Activated naive CD8-positive, alpha-beta T cell treated with anti-CD3 and anti-CD28 coated beads for 36 hours (primary cell): ENCODE measurements at places on chromosomes 7 and 10.

DNA sequence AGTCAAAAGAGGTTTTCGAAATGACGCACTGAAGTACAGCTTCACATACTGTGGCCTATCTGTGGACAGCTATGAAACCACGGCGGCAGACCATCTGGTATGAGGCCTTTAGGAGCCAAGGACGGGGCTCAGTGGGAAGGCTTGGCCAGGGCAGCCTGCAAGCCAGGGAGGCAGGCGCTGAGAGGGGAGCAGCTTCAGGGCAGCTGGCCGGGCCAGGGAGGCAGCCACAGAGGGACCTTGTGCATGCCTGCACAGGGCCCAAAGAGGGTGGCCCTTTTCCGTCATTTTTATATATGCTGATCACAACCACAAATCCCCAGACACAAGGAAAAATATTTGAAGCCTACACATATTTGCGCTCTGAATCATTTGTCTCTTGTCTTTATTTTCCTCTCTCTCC lies 13.5 kb downstream of the CALD1 start:
- no peak overlapping the region for H3K27ac ChIP-seq
- H3K4me1 ChIP-seq = no peaks in the 10 kb centered on the region
- H3K27me3 ChIP-seq = no peaks in the 10 kb centered on the region
- no peak overlapping the region for H3K4me3 ChIP-seq

DNA sequence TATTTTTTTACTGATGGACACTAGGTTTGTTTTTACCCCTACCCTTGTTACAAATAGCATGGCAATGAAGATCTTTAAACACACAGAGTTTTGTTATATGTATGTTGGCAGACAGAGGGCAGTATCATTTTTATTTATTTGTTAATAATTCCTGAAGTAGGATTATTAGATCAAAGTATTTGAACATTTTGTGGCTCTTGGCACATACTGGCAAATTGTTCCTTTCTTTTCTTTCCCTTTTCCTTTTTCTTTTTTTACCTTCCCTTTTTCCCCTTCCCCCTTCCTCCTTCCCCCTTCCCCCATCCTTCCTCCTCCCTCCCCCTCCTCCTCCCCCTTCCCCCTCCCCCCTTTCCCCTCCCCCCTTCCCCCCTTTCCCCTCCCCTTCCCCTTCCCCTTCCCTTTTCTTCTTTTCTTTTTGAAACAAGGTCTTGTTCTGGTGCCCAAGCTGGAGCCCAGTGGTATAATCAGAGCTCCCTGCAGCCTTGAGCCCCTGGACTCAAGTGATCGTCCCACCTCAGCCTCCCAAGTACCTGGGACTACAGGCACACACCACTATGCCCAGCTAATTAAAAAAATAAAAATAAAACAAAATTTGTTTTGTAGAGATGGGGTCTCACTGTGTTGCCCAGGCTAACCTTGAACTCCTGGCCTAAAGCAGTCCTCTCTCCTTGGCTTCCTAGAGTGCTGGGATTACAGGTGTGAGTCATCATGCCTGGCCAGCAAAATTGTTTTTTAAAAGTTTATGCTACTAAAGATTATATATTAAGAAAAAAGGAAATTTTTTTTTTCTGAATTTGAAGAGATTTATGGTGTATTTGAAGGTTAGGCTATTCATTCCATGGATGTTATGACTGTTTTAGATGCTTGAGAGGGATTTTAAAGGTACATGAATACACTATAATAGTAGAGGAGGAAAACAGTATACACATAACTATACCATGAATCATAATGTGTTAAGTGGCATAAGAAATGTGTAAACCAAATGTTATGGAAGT lies 39.3 kb downstream of the SEPTIN7 start:
- no peak overlapping the region for H3K27ac ChIP-seq
- H3K27me3 ChIP-seq = no peaks in the 10 kb centered on the region
- H3K36me3 ChIP-seq = peaks cover 30% of the 10 kb centered on the region
- peaks cover 29% of the 10 kb centered on the region for H3K4me1 ChIP-seq

DNA sequence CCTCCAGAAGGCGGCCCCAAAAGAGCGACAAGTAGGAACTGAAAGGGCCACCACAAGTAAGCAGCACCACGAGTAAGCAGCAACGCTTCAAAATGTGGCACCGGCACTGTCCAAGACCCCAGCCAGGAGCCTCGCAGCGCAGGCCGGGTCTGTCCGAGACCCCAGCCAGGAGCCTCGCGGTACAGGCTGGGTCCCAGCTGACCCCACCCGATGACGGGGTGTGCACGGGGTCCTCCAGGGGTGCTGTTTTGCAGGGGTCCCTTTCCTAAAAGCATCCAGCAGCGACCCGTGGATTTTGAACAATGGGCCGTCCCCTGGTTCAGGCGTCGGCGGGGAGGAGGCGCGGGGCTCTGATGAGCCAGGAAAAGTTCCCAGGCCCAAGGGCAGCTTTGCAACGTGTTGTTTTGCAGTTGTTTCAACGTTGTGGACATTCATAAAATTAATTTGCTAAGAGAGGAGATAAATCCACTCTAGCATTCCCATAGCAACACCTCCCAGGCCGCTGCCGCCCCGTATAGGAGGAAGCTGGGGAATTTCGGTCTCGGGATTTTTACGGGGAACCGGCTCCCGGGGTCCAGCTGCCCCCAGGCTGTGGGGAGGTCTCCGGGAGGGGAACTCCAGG lies 51.6 kb upstream of the PDGFA start:
- H3K4me3 ChIP-seq = no peak overlapping the region
- H3K36me3 ChIP-seq = peaks cover 21% of the 10 kb centered on the region
- DNase-seq = no peak
- no peaks in the 10 kb centered on the region for H3K27me3 ChIP-seq
- no peak overlapping the region for H3K27ac ChIP-seq

DNA sequence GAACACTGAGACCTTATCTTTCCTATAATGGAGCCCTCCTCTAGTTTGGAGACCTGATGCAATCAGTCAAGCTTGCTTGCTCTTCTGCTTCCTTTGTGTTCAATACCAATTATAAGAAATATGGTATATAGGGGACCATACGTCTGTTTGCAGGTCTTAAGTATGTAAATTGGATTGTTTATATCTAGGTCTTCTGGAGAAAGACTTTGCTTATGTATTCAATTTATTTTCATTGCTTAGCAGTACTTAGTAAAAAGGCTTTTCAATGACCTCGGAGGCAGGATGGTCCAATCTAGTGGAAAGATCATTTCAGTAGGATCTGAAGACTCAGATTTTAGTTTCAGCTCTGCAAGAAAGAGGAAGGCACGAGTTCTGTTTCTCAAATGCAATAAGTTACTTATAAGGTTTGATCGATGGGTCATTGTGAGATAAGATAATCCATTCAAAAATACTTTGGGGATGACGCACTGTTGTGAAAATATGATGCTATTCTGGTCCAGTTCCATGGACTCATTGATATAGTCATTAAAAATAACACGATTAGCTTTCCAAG lies 571.6 kb downstream of the SH2D4B start:
- H3K27ac ChIP-seq = no peak overlapping the region
- no peaks in the 10 kb centered on the region for H3K4me1 ChIP-seq
- no peak for DNase-seq
- no peaks in the 10 kb centered on the region for H3K27me3 ChIP-seq
- H3K36me3 ChIP-seq = no peaks in the 10 kb centered on the region

GRCh38 chr7:46197785-46198540 lies 276.9 kb upstream of the IGFBP3 start:
- H3K36me3 ChIP-seq = no peaks in the 10 kb centered on the region
- no peaks in the 10 kb centered on the region for H3K27me3 ChIP-seq
- no peak for DNase-seq
- H3K4me1 ChIP-seq = no peaks in the 10 kb centered on the region
- H3K27ac ChIP-seq = no peak overlapping the region

- no peaks in the 10 kb centered on the region for H3K36me3 ChIP-seq
- H3K4me3 ChIP-seq = no peak overlapping the region
- H3K27ac ChIP-seq = no peak overlapping the region
- no peaks in the 10 kb centered on the region for H3K27me3 ChIP-seq
These were observed 21.5 kb downstream of the ZMIZ1 start for GRCh38 chr10:79090134-79090803.

DNA sequence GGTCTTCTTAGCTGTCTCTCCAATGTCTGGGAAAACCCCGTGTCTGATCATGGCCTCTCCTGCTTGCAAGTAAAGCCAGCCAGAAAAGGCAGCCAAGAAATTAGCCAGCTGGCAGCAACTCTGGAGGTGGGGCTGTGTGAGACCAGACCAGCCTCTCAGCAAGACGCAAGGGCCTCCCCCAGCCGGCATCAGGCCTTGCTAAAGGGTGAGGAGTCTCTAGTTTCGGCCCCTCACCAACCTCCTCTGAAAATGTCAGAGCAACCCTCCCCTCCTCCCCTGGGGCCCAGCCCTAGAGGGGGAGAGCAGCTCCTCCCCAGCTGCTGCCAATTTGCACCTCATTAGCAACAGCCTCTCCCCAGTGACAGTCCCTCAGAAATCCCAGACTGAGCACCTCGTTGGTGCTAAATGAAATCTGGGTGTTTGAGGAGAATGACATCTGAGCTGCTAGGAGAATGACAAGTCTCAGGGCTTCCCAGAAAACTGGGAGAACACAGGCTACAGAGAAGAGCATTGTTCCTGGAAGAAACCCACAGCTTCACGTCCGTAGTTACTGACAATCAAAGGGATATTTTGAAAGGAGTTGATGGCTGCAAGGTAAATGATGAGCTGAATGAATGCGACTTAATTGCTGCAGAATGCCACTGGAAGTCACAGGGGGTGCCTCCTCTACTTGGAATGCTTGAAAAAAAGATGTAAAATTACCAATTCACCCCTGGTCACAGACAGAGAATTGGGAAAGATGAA lies 25.9 kb downstream of the DGKI start:
- H3K27ac ChIP-seq = no peak overlapping the region
- H3K4me3 ChIP-seq = no peak overlapping the region
- no peaks in the 10 kb centered on the region for H3K4me1 ChIP-seq
- no peaks in the 10 kb centered on the region for H3K36me3 ChIP-seq
- DNase-seq = no peak

GRCh38 chr10:61974601-61975390 lies 73.3 kb downstream of the ARID5B start:
- no peak overlapping the region for H3K27ac ChIP-seq
- H3K36me3 ChIP-seq = peaks cover 52% of the 10 kb centered on the region
- no peaks in the 10 kb centered on the region for H3K27me3 ChIP-seq
- no peak for DNase-seq
- peaks cover 32% of the 10 kb centered on the region for H3K4me1 ChIP-seq

DNA sequence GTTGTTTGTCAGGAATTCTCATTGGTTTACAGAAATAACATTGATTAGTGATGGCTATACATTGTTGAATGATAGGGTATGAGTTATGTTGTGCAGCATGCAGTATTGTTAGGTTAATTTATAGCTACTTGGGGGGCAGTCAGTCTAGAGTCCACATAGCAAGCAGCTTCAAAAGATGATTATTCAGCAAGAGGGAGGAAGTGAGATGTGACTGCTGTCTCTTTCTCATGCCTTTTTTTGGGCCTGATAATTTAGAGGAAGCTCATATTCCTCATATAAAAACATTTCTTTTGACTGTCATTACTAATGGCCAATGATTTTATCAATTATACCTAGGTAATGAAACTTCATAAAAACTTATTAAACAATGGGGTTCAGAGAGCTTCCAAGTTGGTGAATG lies 3.4 kb upstream of the TBRG4 start:
- peaks cover 10% of the 10 kb centered on the region for H3K27me3 ChIP-seq
- H3K4me1 ChIP-seq = peaks cover 7% of the 10 kb centered on the region

DNA sequence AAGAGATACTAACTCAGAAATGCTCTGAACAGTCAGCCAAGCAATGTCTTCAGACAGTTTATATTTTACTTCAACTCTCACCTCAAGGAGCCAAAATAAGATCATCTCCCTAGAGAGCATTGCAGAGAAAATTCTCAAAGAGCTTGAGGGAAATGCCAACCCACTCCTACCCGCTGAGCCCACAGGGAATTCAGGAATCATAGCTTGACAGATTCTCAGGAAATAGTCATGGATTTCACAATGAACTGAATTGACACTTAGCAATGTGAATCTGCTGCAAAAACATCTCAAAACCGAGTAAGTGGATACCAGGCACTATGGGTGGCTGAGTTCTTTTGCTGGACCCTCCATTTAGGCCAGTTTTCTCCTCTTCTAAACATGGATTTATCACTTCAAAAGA lies 9.8 kb upstream of the PLAC9 start:
- DNase-seq = no peak
- no peaks in the 10 kb centered on the region for H3K36me3 ChIP-seq
- H3K27ac ChIP-seq = no peak overlapping the region
- H3K4me3 ChIP-seq = no peak overlapping the region
